ENCODE measurements at places on chromosomes 6 and 20.

DNA sequence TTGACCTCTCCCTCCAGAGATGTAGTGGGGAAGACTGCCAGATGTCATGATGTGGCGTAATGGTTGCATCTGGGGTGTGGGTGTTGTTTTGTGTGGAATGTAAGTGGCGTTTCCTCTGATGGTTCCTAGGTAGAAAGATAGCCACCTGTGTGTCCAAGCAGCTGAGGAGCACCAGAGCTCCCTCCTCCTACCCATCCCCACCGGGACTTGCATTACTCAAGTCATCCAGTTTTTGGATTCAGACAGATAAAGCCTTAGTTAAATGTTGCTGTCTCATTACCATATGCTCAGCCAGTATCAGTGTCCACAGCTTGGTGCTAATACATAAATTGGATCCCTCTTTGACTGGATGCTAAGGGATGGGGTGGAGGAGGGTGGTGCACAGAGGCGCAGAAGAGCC, 282.3 kb downstream of the TBC1D7 start:
- DNase-seq, result no peak

- DNase-seq, result no peak
Measured at GRCh38 chr6:123636782-123637181, at the start of gene TRDN. Gene TRDN (minus strand): TSS chr6:123636950. CDS start chr6:123636775, 175 bp downstream.

- DNase-seq, result no peak
Measured at GRCh38 chr20:32614303-32614702, 29.2 kb upstream of the NOL4L start.

GRCh38 chr20:52426856-52427255, 235.3 kb upstream of the ZFP64 start:
- DNase-seq, result no peak
